ENCODE measurements at places on chromosomes 3 and 15. TPM values are rescaled to one million over a fixed set of nuclear protein-coding genes. Genes with fewer than 3 reads are reported as not detected.

GRCh38 chr15:29636140-29636539 lies 186.1 kb downstream of the TJP1 start:
- DNase-seq = no peak

DNA sequence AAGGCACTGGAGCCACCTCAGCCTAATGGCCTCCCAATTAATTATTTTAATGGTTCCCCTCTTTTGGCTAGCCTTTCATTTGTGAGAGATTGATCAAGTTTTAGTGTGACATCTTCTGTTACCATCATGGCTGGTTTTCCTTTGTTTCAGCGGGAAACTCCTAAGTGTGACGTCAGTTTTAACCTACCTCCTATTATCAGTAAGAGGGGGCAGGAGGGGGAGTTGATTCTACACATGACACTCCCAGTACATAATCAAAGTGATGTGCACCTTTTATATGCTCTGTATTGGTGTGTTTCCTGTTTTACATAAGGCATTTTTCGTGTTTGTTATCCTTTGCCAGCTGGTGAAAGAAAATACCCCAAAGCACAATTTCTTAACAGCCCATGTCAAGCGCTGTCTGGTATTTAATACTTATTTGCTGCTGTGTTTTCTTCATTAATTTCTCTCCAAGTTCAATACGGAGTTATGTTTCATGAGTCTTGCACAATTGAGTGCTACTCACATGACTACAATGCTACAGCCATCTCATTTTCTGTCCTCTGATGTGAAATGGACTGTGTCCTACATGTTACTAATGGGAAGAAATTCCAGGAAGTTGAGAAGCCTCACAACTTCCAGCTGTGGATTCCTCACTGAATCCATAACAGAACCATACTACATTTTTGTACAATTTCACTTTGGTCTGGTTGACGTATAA lies 52.2 kb upstream of the POLR2M start:
- DNase-seq = no peak

DNA sequence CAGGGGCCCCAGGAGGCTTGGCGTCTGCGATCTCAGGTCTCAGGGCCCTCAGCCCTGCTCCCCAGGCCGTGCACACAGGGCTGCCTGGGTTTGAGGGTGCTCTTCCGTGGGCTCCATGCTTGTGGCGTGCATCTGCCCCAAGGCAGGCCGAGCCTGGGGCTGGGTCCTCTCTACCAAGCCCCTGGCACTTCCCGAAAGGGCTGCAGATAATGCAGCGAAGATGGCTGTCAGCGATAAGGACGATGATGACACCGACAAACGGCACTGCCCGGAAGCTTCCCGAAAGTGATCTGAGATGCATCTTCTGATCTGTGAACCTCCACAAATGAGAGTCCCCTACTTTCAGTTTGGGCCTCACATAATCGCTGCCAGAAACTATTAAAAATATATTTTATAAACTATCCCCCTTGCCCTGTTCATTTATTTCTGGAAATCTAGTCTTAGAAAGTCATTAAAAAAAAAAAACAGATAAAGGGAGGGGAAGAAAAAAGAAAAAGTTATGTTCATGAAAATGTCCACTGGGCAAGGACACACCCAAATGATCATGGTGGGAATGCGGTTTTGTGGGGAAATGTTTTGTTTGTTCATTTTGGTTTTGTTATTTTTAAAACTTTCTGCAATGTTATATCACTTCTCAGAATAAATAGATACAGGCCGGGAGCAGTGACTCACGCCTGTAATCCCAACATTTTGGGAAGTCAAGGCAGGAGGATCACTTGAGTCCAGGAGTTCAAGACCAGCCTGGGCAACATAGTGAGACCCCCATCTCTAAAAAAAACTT lies 51.5 kb downstream of the RPN1 start:
- DNase-seq = no peak

DNA sequence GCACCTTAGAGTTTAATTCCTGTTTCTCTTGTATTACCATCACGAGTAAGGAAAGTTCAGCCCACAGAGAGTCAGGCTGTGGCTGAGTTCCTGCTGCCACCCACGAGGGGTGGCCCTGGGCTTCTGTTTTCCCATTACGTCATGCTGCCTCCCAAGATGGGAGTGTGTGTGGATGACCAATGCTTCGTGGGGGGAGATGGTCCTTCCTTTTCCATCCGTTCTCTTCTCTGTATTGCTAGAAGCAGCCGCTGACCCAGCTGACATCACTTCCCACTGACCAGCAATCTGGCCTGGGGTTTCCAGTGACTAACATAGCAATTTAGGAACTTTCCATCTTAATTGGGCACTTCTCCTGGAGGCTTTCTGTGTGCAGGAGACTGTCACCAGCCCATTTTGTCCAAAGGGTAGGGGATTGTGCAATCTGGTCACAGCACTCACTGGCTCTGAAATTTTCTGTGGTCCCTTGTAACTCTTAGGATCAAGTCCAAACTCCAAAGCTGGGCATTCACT lies 9.3 kb downstream of the IRAK2 start:
- no peak for DNase-seq

GRCh38 chr3:134368751-134369105 lies 5.5 kb downstream of the AMOTL2 start:
- no peak for DNase-seq

DNA sequence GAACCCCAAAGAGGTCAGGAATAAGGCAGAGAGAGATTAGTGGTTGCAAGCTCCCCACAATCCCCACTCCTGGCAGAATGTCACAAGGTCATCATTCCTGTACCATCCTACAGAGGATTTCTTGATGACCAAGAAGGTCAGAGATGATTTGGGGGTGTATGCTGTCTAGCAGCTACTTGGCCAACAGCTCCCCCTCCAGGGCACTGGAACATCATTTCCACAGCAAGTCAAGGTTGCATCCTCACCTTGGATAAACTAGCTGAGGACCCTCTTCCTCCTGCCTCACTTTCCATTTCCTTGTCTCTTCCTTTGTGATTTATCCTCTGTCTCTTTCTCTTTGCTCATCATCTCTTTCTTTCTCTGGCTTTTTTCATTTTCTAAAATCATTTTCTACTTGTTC lies 106.3 kb downstream of the PROS1 start:
- DNase-seq = no peak

DNA sequence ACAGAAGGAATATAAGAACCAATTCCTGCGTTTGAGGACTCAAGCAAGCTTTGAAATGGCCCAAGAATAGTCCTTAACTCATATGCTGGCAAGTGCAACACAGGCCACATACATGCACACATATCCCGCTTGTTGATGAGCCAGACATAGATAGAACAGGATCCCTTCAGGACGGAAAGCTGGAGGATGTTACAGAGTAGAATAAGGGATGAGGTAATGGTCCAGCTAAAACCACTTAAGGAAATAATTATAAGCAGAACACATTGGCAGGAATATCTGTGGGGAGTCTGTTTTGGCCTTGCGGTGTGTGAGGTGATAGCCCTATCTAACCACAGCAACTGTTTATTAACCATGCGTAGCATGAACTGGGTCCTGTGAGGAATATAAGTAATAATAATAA lies 25.0 kb downstream of the SCG3 start:
- DNase-seq = no peak

DNA sequence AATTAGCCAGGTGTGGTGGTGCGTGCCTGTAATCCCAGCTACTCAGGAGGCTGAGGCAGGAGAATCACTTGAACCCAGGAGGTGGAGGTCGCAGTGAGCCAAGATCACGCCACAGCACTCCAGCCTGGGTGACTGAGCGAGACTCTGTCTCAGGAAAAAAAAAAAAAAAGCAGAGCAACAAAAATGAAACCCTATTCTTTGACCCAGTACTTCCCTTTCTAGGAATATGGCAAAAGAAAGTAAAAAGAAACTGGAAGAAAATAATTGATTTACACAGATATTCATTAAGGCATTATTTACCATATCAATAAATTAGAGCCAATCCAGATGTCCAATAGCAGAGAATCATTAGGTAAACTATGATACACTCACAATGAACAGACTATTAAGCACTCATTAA lies 67.0 kb downstream of the GSK3B start:
- no peak for DNase-seq

DNA sequence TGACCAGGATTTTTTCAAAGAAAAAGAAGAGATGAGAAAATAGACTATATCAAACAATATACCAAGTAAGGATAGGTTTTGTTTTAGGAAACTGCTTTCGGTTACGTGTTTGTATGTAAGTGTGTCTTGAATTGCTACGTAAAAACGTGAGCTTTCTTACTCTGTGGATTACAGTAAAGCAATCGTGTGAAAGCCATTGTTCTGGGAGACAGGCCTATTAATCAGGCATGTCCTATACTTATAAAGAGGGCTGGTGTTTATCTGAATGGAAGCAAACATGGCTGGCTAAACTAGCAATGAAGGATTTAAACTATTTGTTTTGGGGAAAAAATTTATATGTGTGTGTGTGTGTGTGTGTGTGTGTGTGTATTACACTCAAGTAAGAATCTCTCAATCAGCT lies 2.6 kb downstream of the EHHADH start:
- no peak for DNase-seq

DNA sequence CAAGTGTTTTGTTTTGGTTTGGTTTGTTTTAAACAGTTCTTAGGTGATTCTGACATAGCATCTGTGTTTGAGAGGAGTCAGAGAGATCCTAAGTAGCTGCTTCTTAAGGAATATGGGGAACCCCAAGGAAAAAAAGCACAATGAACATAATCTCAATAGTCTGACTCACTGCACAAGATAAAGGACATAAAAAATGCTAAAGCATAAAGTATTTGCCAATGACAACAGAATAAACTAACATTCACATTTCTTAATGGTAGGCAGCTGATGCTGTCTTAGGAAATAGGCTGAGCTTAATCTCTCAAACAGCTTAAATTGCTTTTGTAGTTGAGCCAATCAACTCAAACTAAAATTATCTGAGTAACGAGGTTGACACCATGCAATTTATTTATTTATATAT lies 2.9 kb downstream of the NCEH1 start:
- DNase-seq = no peak

DNA sequence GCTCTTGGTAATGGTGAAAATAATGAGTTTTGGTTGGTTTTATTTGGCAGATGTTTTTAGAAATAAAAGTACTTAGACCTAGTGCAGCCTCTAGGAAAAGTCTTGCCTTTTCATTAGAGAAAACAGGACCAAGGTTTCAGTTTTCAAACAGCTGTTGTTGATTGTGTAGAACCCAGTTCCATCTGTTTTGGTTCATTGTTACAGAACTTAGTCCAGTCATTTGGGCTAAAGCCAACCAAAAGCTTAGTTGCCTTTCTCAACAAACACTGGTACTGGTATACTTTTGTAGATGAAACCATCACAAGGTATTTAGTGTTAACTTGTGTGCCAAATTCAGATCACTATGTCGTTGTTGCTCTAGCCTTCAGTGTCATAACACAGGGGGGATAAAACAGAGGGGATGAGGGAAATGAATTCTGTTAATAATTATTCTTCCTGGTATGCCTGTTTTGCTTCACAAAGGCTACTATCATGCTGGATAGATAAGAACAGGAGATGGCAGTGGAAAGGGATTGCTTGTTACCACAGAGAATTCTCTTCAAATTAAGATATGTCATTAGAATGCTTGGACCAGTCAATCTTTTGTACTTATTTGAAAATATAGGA lies 12.6 kb upstream of the APH1B start:
- no peak for DNase-seq

DNA sequence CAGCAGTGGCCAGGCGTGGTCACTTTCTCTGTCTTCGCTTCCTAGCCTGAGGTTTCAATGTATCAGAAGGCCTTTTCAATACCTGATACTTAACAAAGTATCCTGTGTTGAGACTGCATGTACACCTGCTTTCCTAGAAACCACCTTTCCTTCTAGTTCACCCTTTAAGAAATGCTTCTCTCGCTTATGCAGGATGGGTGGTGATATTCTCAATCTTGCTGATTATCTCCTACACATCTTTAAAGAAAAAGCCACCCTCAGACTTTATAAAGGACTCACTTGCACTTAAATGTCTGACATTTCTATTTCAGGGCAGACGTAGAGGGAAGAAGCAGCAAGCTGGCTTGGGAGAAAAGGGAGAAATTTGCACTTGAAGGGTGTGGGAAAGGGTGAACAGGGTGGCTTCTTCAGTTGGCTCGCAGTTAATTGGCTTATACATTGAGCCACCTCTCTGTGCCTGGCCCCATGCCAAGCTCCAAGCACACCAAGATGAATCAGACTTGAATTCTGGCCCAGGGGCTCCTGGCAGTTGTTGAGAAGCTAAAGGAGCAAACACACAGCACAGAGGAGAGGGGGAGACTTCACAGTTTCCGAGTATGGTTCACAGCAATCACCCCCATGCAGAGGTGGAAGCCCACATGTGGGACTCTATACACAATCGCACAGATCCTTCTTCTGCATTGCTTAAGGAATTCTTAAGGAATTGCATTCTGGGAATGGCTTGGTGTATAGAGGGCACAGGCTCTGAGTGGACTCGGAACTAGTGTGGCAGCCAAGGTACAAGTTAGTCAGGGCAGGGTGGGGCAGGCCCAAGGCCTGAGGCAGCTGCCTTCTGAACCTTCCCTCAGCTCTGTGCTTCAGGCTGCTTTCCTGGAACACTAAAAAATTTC lies 1.3 kb downstream of the ARL6IP5 start:
- DNase-seq = no peak

DNA sequence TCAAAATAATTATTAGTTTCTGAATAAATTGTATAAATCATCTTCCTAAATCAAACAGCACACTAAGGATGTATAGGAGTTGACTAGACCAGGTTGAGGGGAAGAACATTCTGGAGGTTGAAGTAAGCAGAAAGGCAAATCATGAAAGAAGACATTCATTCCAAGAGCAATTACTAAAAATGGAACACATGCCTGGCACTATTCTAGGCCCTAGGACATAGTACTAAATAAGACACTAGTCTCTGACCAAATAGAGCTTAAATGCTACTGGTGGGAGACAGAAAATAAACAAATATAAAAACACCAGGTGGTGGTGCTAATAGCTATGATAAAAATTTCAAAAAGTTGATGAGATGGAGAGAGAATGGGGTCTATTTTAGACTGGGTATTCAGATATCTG lies 190.1 kb downstream of the TBC1D5 start:
- no peak for DNase-seq

DNA sequence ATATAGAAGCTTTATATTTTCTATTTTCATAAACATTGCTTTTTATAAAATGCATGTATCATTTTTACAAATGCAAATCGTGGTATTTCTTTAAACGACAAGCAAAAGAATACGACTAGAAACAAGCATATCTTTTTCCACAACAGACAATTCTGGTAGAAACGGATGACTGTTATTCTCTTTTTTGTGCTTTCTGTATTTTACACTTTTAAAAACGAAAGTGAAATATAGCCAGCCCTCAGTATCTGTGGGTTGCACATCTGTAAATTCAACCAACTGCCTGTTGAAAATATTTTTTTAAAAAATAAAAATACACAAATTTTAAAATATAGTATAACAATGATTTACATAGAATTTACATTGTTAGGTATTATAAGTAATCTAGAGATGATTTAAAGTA lies 61.3 kb downstream of the PRTG start:
- no peak for DNase-seq

GRCh38 chr3:122688996-122689395 lies 8.4 kb downstream of the PARP14 start:
- no peak for DNase-seq

GRCh38 chr3:193812791-193813500 lies 219.9 kb downstream of the OPA1 start:
- DNase-seq = no peak

Gene KNG1
- polyA plus RNA-seq = 169 TPM

Gene GOLGA8J
- polyA plus RNA-seq = 1.6 TPM

Gene DZIP1L
- 22.9 TPM for polyA plus RNA-seq

Gene KLHL6
- polyA plus RNA-seq = 1.1 TPM

Gene CDCP1
- polyA plus RNA-seq = 1.0 TPM

Gene CAMK2N2
- 0.20 TPM for polyA plus RNA-seq

Gene RETNLB
- not detected for polyA plus RNA-seq
